ENCODE measurements at places on chromosomes 1 and 21.

- no peak for DNase-seq
These were observed 34.4 kb downstream of the TTC39A start for GRCh38 chr1:51295926-51296325.

DNA sequence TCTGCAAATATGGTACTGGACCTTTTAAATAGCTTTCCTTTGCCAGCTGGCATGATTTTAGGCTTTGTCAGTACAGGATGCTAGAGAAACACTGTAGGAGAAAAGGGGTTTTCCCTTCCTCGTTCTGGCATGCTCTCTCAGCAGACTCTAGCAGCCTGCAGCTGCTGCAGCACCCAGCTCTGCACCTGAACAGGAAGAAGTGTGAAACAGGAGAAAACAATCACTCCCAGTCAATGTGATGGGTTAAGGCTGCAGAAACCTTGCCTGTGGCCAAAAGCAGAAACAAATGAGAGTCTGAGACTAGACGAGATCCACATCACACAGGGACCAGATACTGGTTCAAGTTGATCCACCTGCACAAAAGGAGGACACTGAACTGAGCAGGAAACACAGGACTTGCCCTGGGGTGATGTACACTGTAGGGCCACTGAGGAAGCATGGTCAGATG, 21.2 kb downstream of the OVGP1 start:
- no peak for DNase-seq

DNA sequence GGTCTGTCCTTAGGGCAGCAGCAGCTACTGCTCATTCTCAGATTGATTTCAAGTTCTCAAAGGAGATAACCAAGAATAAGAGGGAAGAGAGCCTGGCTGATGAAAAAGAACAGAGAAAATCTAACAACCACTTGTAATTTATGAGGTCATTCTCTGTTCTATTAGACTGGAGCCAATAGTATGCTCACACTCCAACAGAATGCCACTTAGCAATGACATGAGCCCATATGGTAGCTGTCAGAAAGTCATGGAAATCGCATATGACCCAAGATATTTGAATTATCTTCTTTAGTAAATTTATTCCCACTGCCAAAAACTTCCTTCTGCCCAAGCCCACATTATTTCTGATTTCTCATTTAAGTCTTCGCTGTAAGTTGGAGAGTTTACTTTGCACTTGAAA, 53.7 kb upstream of the PLA2G4A start:
- no peak for DNase-seq

DNA sequence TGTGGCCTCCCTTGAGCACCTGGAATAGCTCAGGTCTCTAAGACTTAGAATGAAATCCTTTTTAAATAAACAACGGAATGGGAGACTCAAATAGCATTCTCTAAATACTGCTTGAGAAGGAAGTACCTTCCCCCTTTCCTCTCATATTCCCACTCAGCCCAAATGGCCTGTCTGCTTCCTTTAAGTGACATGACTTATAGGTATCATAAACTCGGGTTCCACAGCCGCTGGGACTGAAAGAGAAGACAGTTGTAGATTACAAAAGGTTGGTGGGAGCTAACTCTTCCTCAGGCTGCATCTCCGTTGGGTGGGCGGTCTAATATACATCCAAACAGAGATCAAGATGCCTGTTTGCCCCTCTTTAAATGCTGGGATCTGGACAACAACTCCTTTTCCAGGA, 1.2 kb upstream of the HMCN1 start:
- DNase-seq = no peak

DNA sequence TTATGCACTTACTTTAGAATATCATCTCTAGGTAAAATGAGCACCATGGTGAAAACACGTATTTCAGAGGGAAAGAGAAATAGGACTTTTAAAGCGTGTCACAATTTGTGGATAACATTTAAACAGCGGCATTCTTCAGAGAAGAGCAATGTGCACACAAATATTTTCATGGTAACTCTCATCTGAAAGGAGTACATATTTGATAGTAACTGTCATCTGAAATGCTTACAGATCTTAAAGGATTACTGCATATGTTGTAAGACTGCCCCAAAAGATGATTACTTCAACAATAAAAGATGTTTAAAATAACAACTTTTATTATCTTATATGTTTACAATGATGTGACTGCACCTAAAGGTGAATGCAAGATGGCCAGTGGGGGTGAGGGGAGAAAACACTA, 408.8 kb downstream of the PLA2G4A start:
- no peak for DNase-seq
